Activated T-helper 9 cell treated with anti-CD3 and anti-CD28 coated beads, Interleukin-2, amount 50 U/mL, for 16 hours (primary cell): ENCODE measurements at places on chromosomes 4 and X.

- DNase-seq = no peak
Observed at GRCh38 chr4:2333356-2333841, 71.5 kb upstream of the MXD4 start.

DNA sequence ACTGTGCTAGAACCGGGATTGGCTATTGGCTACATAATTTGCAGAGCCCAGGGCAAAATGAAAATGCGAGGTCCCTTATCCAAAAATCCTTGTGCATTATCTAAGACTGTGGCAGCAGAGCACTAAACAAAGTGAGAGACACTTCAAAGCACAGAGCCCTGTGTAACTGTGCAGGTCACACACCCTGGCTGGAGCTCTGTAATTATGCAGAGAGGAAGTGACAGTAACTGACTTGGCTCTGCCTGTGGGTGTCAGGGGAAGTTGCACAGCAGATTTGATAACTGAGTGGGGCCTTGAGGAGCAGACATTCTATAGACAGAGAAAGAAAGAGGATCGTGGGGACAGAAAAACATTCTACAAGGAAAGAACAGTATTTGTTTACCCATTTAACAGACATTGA, 173.5 kb upstream of the FMR1 start:
- no peak for DNase-seq

GRCh38 chr4:34422472-34423175, 1821.7 kb downstream of the ARAP2 start:
- no peak for DNase-seq

DNA sequence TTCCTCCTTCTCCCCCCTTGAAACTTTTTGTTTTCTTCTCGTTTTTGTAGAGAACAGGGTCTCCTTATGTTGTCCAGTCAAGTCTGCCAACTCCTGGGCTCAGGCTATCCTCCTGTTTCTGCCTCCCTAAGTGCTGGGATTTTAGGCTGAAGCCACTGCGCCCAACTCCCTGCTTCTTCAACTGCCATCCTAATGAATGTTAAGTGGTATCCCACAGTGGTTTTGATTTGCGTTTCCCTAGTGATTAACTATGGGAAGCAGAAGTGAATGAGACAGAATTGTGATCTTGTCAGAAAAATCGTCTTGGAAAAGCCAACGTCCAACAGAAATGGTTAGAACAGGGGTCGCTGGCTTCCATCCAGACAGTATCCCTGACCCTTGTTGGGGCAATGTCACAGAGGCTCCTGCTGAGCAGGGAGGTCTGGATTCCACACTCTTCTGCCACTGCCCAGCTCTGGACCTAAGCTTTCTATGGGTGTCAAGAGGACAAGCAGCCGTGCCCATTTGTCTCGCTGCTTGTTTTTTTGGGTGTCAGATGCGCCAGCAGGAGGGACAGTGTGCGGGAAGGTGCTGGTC, 869 bp upstream of the ADD1 start:
- DNase-seq = no peak

- DNase-seq = no peak
Observed at GRCh38 chr4:138724530-138724929, 291.1 kb upstream of the NOCT start.

DNA sequence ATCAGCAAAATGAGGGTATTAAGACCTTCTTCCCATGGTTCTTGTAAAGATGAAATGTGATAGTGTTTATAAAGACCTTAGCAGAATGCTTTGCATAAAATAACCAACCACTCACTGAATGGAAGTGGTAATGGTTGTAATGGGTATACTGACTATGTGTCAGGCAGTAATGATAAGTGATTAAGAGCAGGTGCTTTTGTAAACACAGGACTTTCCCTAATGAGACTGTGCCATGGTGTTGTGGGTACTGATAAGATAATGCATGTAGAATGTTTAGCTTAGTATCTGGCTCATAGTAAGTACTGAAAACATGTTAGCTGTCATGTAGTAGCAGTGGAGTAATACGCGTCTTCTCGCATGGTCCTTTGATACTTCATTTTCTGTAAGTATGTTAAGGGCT, 6.9 kb downstream of the LSM6 start:
- no peak for DNase-seq

DNA sequence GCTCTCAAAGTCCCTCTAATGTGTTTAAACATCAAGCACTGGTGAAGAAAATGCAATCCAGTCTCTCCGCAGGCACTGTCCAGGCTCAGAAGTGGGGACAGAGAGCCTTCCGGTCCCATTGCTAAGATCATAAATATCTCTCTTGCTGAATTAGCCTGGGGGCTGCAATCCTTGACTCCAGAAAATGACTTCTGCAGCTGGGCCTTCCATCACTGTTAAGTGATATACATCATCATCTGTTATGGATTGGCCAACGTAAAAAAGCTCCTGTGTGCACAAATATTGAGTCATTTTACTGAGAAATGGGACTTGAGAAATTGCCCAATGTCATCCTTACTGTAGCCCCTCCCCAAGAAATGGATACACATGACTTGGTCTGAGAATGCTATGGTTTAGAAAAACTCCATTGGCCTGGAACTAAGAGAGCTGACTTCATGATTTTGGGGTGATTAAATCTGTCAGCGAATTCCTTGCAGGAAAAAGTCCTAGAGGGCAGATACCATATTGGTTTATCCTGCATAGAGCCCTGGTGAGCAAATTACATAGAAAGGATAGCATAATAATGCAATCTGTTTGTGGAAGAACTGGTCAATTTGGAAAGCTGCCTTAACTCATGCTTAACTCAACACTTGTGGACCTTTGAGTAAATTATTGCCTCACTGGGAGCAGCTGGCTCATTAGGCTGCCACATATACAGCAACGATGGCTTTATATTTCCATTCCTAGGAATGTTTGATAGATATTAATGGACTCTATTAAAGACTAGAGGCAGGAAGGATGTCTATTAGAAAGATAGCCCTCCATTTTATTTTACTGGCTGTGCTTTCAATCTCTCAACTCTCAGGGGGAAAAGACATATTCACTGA, 346.1 kb downstream of the GBA3 start:
- no peak for DNase-seq

- DNase-seq = no peak
Observed at GRCh38 chr4:76388160-76388908, 32.6 kb downstream of the CCDC158 start.

DNA sequence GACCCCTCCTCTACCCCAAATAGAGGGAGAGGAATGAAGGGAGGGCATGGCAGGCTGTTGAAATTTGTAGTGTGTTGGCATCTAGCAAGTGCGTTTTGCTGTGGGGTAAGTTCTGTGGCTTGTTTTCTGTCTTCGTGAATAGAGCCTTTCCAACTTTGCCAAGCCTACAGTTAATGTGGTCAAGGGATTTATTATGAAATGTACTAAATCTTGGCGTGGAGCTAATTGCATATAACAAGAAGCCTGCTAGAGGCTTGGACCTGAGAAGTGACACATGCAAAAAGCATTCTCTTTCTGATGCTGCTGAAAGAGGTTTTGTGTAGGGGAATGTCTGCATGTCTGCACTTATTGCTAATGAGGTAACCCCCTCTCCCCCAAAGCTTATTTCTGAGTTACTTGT, 132.2 kb downstream of the BMPR1B start:
- DNase-seq = no peak

- no peak for DNase-seq
Observed at GRCh38 chrX:56114437-56114787, 117.7 kb upstream of the KLF8 start.

GRCh38 chrX:47649781-47650163, 591 bp downstream of the ELK1 start:
- no peak for DNase-seq

GRCh38 chrX:9271789-9272525, 192.9 kb upstream of the TBL1X start:
- DNase-seq = no peak

- no peak for DNase-seq
Observed at GRCh38 chr4:65789805-65790204, 119.5 kb upstream of the EPHA5 start.

- DNase-seq = no peak
Observed at GRCh38 chrX:52416816-52417215, 48.0 kb downstream of the XAGE2 start.

GRCh38 chr4:48877827-48878535, 28.6 kb downstream of the OCIAD2 start:
- no peak for DNase-seq

DNA sequence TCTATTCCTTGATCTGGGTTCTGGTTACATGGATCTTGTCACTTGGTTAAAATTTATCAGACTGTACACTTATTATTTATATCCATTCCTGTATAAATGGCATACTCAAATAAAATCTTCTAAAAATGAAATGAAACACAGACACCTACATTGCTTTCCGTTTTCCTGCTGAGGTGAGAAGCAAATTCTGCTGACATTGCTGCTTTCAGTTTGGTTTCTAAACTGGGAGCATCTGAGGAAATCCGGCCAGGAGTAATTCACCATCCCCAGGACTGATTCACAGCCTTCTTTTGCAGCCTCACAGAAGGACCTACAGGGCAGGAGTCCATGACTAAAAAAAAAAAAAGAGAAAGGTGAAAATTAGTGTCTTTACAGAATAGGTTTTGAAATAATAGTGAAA, 93.6 kb downstream of the CORIN start:
- no peak for DNase-seq

DNA sequence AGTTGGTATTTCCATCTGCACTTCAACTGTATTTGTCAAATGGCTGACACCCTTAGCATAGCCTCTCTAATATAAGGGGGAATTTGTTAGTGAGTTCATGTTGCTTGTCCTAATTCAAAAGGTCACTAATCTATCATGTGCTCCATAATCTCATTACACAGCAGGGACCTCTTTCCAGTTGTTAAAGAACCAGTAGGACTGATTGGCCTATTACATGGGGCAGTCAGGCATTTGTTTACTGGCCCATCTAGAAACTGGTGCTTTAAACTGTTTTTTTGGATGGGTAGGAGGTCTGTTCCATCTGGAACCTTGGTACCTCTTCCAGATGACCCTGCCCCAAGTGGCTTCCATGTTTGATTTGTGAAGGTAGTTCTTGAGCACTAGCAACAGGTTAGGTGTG, 11.4 kb downstream of the ANK2 start:
- DNase-seq = no peak

GRCh38 chr4:140720387-140721304, 35.5 kb downstream of the TBC1D9 start:
- DNase-seq = no peak
